T-helper 2 cell treated with Interferon-gamma antibody and Interleukin-4, amounts not matched to agents 100 ng/mL and 5 ng/mL, for 36 hours (primary cell): ENCODE measurements at places on chromosomes 11 and 22. TPM values are rescaled to one million over a fixed set of nuclear protein-coding genes. Genes with fewer than 3 reads are reported as not detected.

Gene THY1
- total RNA-seq, result 10.3 and 11.3 TPM in 2 replicates

Gene EIF3L
- 469 and 476 TPM in 2 replicates for total RNA-seq

Gene FTH1
- 895 and 896 TPM in 2 replicates for total RNA-seq

Gene TRIM49
- not detected in 2 replicates for total RNA-seq

Gene CRYBA4
- total RNA-seq, result not detected in 2 replicates

Gene TPCN2
- total RNA-seq, result 22.1 and 23.3 TPM in 2 replicates

Gene OR10A2
- not detected in 2 replicates for total RNA-seq

Gene NCF4
- 53.0 and 57.0 TPM in 2 replicates for total RNA-seq
